Esophagus muscularis mucosa (tissue), 4 donors: ENCODE measurements at places on chromosomes 12 and 14. TPM values are rescaled to one million over a fixed set of nuclear protein-coding genes. Genes with fewer than 3 reads are reported as not detected.

The LRRC10 gene
- total RNA-seq, result not detected

DNA sequence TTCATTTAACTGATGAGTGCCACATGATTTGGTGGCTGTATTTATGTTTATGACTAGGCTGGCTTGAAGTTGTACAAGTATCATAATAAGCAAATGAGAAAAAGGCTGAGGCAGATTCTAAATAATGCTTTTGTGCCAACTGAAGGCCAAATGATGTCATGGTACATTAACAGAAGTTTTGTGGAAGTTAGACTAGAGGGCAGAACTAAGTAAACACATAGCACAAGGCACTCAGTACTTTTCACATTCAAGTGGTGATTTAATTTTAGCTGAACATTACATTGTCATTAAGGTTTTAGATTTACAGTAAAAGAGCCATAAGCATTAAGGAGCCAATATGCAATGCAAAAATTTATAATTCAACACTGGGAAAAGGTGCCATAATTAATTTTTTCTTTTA lies 21.1 kb downstream of the PPP1CC start:
- no peak for DNase-seq
- no peaks in the 10 kb centered on the region for H3K27me3 ChIP-seq
- peaks cover 75% of the 10 kb centered on the region for H3K36me3 ChIP-seq
- H3K4me1 ChIP-seq, result peaks cover 8% of the 10 kb centered on the region
- H3K4me3 ChIP-seq, result no peak overlapping the region

DNA sequence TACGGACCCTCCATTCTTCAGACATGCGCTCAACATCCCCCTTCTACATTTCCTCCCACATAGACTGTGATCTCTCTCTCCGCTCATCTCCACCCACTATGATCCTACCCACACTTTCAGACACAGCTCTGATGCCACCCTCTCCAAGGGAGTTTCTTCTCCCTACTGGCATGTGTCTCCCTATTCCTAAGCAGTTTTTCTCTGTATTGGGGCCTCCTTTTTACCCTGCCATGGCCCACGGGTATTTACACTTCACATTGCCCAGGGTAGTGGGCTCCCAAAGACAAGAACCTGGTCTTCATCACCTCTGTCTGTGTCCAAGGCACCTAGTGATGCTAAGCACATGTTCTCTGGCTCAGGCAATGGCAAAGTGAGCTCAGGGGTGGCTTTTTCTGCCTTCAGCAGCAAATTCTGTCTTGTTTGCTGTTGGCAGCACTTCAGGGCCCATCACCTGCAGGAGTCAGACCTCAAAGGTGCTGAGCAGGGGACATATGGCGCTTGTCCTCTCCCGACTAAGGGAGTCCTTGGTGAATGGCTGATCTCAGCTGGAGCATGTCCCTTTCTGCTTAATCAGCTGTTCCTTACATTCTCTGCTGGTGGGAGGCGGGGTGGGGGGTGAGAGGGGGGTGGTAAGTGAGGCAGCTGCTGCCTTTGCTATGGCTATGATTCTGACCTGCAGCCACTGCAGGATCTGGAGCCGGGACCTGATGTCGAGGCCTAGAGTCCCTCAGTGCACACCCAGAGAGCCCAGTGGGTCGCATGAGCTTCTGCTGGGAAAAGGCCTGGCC lies 256.8 kb downstream of the PCNX1 start:
- no peaks in the 10 kb centered on the region for H3K4me1 ChIP-seq
- H3K4me3 ChIP-seq, result no peak overlapping the region
- no peaks in the 10 kb centered on the region for H3K36me3 ChIP-seq
- DNase-seq, result no peak

DNA sequence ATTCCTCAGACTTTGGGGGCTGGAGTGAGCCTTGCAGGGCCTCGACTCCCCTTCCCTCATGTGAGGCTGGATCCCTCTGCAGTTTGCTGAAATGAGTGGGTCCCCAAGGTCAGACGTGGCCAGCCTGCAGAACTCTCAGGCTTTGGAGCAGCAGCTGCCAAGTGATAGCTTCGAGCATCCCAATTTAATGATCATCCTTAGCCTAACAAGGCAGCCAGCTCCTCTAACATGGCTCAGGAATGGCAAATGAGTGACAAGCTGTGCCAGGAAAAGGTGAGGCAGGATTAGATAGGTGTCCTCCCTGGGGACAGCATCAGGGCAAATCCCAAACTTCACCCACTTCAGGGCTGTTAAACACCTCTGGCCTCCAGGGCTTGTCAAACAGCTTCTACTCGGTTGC lies 130.7 kb upstream of the PWP1 start:
- H3K4me1 ChIP-seq, result no peaks in the 10 kb centered on the region
- no peaks in the 10 kb centered on the region for H3K27me3 ChIP-seq
- H3K36me3 ChIP-seq, result no peaks in the 10 kb centered on the region
- H3K27ac ChIP-seq, result no peak overlapping the region
- no peak overlapping the region for H3K4me3 ChIP-seq

The GPR135 gene
- 5.2 TPM for total RNA-seq

GRCh38 chr14:23399591-23399990 lies 8.5 kb downstream of the MYH6 start:
- H3K4me1 ChIP-seq, result no peaks in the 10 kb centered on the region
- no peak overlapping the region for H3K4me3 ChIP-seq
- H3K36me3 ChIP-seq, result no peaks in the 10 kb centered on the region
- peaks cover 8% of the 10 kb centered on the region for H3K27me3 ChIP-seq
- no peak overlapping the region for H3K27ac ChIP-seq

- peaks cover 4% of the 10 kb centered on the region for H3K4me1 ChIP-seq
- no peak overlapping the region for H3K27ac ChIP-seq
- H3K4me3 ChIP-seq, result no peak overlapping the region
- DNase-seq, result no peak
- no peaks in the 10 kb centered on the region for H3K27me3 ChIP-seq
- H3K36me3 ChIP-seq, result no peaks in the 10 kb centered on the region
These were observed 171.7 kb downstream of the MYRFL start for GRCh38 chr12:69996722-69997121.

The CPNE6 gene
- total RNA-seq, result 0.33 TPM

The TCL1B gene
- total RNA-seq, result not detected

DNA sequence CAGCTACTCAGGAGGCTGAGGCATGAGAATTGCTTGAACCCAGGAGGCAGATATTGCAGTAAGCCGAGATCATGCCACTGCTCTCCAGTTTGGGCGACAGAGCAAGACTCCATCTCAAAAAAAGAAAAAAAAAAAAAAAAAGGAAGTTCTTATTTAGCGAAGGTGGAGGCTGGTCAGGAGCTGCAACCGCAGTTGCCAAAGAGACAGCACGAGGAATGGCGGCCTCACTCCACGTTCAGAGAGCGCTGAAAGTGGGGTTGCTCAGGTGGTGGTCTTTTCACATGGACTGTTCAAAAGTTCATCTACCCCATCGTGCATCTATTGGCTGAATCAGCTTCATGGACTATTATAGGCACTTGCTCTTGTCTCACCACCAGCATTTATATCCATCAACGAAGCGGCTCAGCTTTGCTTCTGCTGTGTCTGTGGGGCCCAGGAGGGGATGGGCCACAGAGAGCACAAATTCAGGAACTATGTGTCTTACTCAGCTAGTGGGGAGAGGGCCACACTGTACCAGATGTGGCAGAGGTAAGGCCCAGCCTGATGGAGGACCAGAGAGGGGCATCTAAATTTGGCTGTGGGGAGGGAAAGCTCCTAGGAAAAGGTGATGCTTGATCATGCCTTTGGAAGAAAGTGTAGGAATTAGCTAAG lies 27.3 kb downstream of the SLC25A47 start:
- no peak overlapping the region for H3K27ac ChIP-seq
- no peaks in the 10 kb centered on the region for H3K4me1 ChIP-seq
- peaks cover 46% of the 10 kb centered on the region for H3K36me3 ChIP-seq

DNA sequence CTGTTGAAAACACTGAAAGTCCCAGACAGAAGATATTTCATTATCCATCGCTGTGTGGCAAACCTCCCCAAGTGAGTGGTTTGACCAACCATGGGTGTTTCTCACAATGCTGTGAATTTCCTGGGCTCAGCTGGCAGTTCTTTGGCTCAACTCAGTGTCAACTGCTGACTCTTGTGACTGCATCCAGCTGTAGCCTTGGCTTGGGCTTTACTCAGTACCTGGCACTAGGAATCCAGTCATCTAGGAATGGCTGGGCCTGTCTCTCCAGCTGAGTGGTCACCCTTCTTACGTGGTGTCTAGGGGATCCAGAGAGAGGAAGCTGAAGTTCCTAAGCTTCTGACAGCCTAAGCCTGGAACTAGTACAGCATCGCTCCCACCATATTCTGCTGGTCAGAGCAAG lies 80.7 kb upstream of the PSMC1 start:
- H3K4me3 ChIP-seq, result no peak overlapping the region
- no peak for DNase-seq
- no peaks in the 10 kb centered on the region for H3K27me3 ChIP-seq
- H3K27ac ChIP-seq, result no peak overlapping the region
- H3K4me1 ChIP-seq, result no peaks in the 10 kb centered on the region

The CLEC4A gene
- total RNA-seq, result 0.58 TPM

The SMCO2 gene
- not detected for total RNA-seq

DNA sequence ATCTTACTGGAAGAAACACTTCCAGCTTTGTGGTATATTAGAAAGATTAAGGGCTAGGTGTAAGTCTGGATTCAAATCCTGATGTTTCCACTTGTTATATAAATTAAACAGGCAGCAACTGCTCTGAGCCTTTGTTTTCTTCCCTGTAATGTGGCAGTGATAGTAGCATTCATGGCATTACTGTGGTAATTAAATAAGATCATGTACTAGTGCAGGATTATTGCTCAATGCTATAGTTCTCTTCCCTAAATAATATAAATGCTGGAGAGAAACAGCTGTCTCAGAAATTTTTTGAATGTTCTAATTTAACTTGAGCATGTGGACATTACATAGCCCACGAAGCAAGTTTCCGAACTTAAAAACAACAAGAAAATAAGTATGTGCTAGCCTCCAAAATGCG lies 5.4 kb downstream of the TMEM117 start:
- no peaks in the 10 kb centered on the region for H3K27me3 ChIP-seq
- no peak overlapping the region for H3K27ac ChIP-seq
- H3K4me3 ChIP-seq, result no peak overlapping the region
- peaks cover 12% of the 10 kb centered on the region for H3K4me1 ChIP-seq
- no peak for DNase-seq

GRCh38 chr12:5745251-5745888 lies 199.7 kb downstream of the ANO2 start:
- no peaks in the 10 kb centered on the region for H3K4me1 ChIP-seq
- H3K36me3 ChIP-seq, result no peaks in the 10 kb centered on the region
- no peak overlapping the region for H3K4me3 ChIP-seq
- DNase-seq, result peak; percentile 86

The SDR9C7 gene
- 0.40 TPM for total RNA-seq

DNA sequence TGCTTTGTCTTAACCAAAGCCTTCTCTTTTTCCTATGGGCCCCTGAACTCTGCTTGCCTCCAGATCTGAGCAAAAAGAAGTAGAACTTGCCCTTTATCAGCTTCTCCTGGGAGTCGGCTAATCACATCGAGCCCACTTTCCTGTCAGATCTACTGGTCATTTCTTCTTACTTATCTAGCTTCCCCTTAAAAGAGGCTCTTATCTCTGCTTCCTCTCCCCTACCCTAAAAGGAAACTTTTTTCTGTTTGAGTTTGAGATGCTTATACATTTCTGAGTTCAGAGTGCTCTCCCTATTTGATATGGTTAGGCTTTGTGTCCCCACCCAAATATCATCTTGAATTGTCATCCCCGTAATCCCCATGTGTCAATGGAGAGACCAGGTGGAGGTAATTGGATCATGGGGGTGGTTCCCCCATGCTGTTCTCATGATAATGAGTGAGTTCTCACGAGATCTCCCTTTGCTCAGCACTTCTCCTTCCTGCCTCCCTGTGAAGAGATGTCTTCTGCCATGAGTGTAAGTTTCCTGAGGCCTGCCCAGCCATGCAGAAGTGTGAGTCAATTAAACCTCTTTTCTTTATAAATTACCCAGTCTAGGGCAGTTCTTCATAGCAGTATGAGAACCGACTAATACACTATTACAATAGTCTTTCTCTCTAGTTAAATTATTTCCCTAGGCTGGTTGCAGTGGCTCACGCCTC lies 114.7 kb upstream of the AMN1 start:
- no peaks in the 10 kb centered on the region for H3K36me3 ChIP-seq
- no peak for DNase-seq
- no peaks in the 10 kb centered on the region for H3K27me3 ChIP-seq

DNA sequence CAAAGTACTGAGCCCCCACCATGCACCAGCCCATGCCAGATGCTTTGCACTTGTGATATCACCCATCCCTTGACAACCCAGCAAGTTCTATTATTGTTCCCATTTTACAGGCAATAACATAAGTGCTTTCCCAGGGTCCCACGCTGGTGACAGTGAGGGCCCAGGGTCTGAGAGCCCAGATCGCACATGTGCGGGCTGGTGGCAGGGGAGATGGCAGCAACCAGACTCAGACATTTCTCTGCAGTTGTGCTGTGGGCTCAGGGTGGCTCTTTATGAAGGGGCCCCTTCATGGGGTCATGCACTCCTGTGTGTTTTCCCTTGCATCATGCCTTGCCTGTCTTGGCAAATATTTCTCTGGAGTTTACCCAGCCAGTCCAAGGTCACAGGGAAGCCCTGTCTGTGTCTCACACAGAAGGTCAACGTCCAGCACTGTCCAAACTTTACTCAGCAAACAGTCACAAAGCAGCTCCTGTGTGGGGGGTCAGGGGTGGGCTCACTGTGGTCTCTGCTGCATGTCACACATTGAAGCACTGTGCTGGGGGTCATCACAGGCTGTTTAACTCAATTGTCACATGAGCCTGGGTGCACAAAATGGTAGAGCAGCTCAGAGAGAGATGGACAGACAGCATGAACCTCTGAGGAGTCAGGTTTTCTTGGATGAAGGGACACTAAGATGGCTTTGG lies 12.7 kb downstream of the SERPINA5 start:
- no peak for DNase-seq
- H3K4me3 ChIP-seq, result no peak overlapping the region
- H3K27ac ChIP-seq, result no peak overlapping the region
- H3K27me3 ChIP-seq, result no peaks in the 10 kb centered on the region

The TIMM9 gene
- total RNA-seq, result 67.7 TPM

The KLRC4 gene
- not detected for total RNA-seq

The IRAK3 gene
- 21.5 TPM for total RNA-seq

GRCh38 chr12:130200445-130200844 lies 38.2 kb downstream of the FZD10 start:
- no peaks in the 10 kb centered on the region for H3K36me3 ChIP-seq
- H3K27me3 ChIP-seq, result peaks cover 49% of the 10 kb centered on the region
- H3K4me3 ChIP-seq, result no peak overlapping the region
- no peaks in the 10 kb centered on the region for H3K4me1 ChIP-seq
- DNase-seq, result no peak
- no peak overlapping the region for H3K27ac ChIP-seq

The EIF2S3B gene
- total RNA-seq, result not detected

GRCh38 chr12:103318566-103318965 lies 177.2 kb downstream of the C12orf42 start:
- H3K27me3 ChIP-seq, result no peaks in the 10 kb centered on the region
- no peak for DNase-seq
- no peak overlapping the region for H3K4me3 ChIP-seq
- no peaks in the 10 kb centered on the region for H3K36me3 ChIP-seq

DNA sequence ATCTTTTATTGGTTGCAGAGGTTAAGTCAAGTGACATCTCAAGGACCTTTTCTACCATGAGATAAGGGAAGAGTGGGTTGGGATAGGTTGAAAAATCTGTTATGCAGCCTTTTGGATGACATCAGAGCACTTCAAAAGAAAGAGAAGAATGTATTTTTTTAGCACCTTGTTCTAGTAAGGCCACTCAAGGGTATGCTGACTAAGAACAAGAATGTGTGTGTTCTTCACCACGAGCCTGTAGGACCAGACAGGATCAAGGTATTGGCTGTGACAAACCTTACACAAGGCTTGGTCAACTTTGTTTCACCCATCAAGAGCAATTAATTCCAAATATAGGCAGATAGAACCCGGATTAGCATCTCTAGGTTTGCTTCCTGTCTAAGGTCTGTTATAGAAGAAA lies 142.5 kb downstream of the SAMD4A start:
- no peak overlapping the region for H3K27ac ChIP-seq
- H3K36me3 ChIP-seq, result no peaks in the 10 kb centered on the region
- peaks cover 48% of the 10 kb centered on the region for H3K4me1 ChIP-seq
- H3K4me3 ChIP-seq, result no peak overlapping the region
